Left forelimb (tissue), 1 donor: ENCODE measurements at places on chromosomes 13 and 19.

- no peak for DNase-seq
Measured at GRCh38 chr19:15292140-15292539, 40.2 kb downstream of the BRD4 start.

DNA sequence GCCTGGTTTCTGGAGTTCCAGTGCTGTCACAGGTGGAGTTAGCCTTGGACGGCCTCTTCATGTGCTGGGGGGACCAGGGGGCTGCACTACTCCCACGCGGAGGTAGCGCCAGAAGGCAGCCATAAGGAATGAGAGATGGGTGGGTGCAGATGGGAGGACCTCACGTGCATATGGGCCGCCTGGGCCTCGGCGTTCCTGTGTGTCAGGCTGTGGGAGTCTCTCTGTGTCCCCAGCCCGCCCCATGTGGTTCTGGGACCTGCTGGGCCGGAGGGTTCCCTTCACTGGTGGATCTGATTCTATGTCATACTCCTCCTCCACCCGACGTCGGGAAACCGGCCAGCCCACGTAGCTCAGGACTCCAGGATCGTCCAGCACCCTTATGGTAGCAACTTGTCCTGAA is 149.0 kb upstream of the SOX1 start:
- DNase-seq: peak; percentile 50

GRCh38 chr19:17757125-17757524 is 5.8 kb downstream of the FCHO1 start:
- DNase-seq: no peak

GRCh38 chr13:91326146-91326545 is 21.3 kb upstream of the MIR17HG start:
- DNase-seq: no peak

GRCh38 chr19:6218491-6219146 is 61.2 kb downstream of the MLLT1 start:
- peak; percentile 92 for DNase-seq

DNA sequence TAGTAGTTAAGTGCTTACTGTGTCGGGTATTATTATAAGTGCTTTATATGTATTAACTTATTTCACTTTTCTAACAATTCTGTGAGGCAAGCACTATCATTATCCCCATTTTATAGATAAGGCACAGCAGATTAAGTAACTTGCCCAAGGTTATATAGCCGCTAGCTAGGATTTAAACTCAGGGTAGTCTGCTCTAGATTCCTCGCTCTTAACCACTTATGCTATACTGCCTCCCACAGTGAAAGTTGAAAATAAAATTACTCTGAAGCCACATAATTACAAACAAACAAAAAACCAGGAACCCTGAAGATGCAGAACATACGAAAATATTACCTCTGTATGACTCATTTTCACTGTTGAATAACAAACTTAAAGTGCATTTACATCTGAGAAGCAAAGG is 3.9 kb downstream of the TEX30 start:
- DNase-seq: no peak

GRCh38 chr13:97434397-97435201 is 630 bp downstream of the RAP2A start:
- DNase-seq: peak; percentile 79
